ENCODE measurements at places on chromosomes 6 and 20.

- DNase-seq, result no peak
These were observed 27.5 kb downstream of the SASH1 start for GRCh38 chr6:148370176-148370575.

- DNase-seq, result no peak
These were observed 54.8 kb downstream of the OPN5 start for GRCh38 chr6:47836639-47837038.

GRCh38 chr20:47783828-47784598, 1.3 kb downstream of the SULF2 start:
- no peak for DNase-seq

DNA sequence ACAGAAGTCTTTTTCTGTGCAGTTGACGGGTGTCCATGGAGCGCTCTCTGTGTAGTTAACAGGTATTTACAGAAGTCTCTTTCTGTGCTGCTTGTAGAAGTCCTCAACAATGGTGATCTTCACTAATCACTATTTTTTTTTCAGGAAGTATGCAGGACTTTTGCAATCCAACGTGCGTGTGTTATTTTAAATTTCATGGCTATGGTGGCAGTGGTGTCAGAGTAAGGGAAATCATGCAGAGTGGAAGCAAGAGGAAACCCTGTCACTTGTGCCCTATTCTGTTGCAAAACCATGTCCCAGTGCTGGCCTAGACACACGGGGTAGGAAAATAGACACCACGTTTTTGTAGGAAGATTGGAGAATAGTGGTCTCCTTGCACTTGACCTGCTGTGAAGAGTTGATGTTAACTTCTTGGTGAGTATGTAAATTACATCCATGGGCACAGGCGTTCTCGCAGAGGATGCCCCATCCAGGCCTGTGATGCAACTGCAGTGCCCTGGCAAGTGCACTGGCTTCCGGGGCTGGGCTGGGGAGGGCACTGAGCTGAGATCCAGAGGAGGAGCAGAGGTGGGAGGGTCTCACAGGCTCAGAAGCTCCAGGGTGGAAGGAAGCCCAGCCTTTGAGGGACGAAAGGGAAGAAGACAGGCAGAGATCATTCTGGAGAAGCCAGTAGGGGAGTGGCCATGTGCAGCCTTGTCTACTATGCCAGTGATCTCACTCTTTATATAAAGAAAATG, 146.5 kb downstream of the SYCP2 start:
- no peak for DNase-seq

DNA sequence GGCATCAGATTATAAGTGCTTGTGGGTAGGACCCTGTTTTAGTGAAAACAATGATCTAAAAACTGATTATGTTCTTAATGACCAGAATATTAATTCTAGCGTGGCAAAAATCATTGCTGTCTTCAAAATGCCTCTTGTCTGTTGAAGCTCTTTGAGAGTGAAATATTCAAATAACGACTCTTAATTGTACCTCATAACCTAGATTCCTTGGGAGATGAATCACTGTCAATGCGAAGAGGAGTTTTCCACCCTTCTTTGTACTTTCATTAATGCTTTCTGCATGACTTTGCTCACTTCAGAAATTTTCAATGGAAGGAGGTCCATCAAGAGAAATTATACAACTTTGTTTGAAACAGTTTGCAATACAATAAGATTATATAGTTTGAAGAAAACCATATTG, 71.5 kb downstream of the CRYBG1 start:
- DNase-seq, result no peak

- DNase-seq, result no peak
These were observed 40.5 kb downstream of the PANK2 start for GRCh38 chr20:3929713-3930060.

Measured in iPS DF 19.7 (cell line).